B cell (primary cell): ENCODE measurements at places on chromosomes 16 and 17. TPM values are rescaled to one million over a fixed set of nuclear protein-coding genes. Genes with fewer than 3 reads are reported as not detected.

TMC8 gene
- 235 and 252 TPM in 2 replicates for total RNA-seq

SOCS7 gene
- total RNA-seq, result 20.8 and 23.3 TPM in 2 replicates

SDR42E1 gene
- 6.9 and 8.6 TPM in 2 replicates for total RNA-seq

ARHGDIG gene
- total RNA-seq, result 0.64 TPM in 1 of 2 replicates, not detected in the other

GSPT1 gene
- total RNA-seq, result 72.6 and 77.0 TPM in 2 replicates

SDF2 gene
- total RNA-seq, result 38.1 and 40.4 TPM in 2 replicates

KRTAP1-5 gene
- total RNA-seq, result not detected in 2 replicates

ADCY7 gene
- 205 and 207 TPM in 2 replicates for total RNA-seq

ZNF768 gene
- 33.3 and 36.5 TPM in 2 replicates for total RNA-seq

MT1X gene
- 13.0 and 17.2 TPM in 2 replicates for total RNA-seq
